Bladder microvascular endothelial cell (primary cell): ENCODE measurements at places on chromosomes 11 and 22. TPM values are rescaled to one million over a fixed set of nuclear protein-coding genes. Genes with fewer than 3 reads are reported as not detected.

The DMC1 gene
- 0.69 and 1.5 TPM in 2 replicates for total RNA-seq

The TRMU gene
- 20.7 and 46.6 TPM in 2 replicates for total RNA-seq

The LMO1 gene
- total RNA-seq, result not detected in 2 replicates

The OR5P2 gene
- total RNA-seq, result not detected in 2 replicates

The SH3BP1 gene
- 0.16 and 1.8 TPM in 2 replicates for total RNA-seq

The FXYD6 gene
- under 0.01 and 0.38 TPM in 2 replicates for total RNA-seq

The GUCY1A2 gene
- total RNA-seq, result under 0.01 and 0.13 TPM in 2 replicates

The MS4A7 gene
- not detected in 2 replicates for total RNA-seq

The HORMAD2 gene
- total RNA-seq, result not detected in 2 replicates

The OR51G2 gene
- not detected in 2 replicates for total RNA-seq
